ENCODE measurements at places on chromosomes 6 and 20. TPM values are rescaled to one million over a fixed set of nuclear protein-coding genes. Genes with fewer than 3 reads are reported as not detected.
A peak's percentile ranks its signal among the peaks of the same experiment; 100 is the strongest.

The CCN6 gene
- 0.58 TPM for total RNA-seq

- DNase-seq = peak; percentile 44
Measured at GRCh38 chr6:111764238-111765175, 108.7 kb downstream of the FYN start.

DNA sequence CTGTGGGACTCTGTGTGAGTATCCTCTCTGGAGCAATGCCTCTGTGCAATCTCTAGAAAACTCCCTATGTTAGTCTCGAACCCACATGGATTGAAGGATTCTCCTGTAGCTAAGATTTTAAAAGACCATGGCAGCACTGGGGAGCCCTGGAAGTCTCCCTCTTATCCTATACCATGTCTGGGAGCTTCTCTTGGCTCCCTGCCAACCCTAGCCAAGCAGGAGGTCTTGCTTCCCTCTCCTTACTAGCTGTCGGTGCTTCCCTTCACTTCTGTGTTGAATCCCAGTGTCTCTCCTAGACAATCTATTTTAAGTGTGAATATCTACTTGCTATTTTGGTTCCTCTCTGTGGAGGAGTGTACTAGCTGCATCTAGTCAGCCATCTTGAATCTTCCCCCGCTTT lies 118.8 kb upstream of the NRN1 start:
- DNase-seq = no peak

- peak; percentile 71 for DNase-seq
Measured at GRCh38 chr6:53484476-53485280, 60.2 kb downstream of the GCLC start.

- DNase-seq = no peak
Measured at GRCh38 chr6:38873001-38873400, 157.9 kb downstream of the DNAH8 start.

DNA sequence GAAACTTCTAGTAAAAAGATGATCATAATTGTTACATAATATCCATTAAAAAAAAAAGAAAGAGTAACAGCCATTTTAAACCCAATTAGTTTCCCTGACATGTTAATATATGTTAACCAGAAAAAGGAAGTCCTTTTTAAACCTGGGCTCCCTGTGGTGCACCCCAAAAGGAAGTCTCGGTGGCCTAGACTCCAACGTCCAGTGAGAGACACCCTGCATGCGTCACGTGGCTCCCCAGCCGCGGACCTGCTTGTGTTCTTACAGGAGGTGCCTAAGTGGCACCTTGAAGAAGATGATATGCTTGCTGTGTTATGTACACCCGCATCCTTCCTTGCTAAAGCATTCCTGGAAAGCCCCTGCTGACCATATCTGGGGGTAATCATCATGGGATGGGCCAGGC lies 50.1 kb downstream of the FOXC1 start:
- no peak for DNase-seq

- DNase-seq = no peak
Measured at GRCh38 chr6:16438718-16439591, 200.6 kb downstream of the GMPR start.

The SIM1 gene
- not detected for total RNA-seq

DNA sequence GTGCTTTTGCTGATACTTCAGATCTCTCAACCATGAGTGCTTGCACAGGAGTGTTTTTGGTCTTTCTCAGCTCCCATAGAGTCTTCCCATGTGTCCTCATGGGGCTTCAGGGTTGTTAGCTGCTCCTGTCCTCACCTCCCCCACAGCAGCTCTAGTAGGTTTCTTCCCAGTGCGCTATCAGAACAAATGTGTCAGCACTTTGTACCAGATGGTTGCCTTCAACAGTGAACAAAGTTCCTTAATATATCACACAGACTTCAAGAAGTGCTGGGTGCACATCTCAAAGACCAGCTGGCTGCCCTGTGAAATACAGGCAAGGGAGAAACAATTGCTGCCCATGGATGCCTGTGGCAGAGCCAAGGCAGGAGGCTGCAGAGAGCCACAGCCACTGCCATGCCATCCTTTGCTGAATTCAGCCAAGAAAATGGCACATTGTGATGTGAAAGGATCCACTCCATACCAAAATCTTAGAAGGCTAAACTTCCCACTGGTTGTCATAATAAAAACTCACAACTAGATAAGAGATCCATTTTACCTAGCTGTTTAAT lies 471.3 kb downstream of the C6orf118 start:
- no peak for DNase-seq

GRCh38 chr20:31680286-31681127 lies 42.2 kb downstream of the BCL2L1 start:
- no peak for DNase-seq

DNA sequence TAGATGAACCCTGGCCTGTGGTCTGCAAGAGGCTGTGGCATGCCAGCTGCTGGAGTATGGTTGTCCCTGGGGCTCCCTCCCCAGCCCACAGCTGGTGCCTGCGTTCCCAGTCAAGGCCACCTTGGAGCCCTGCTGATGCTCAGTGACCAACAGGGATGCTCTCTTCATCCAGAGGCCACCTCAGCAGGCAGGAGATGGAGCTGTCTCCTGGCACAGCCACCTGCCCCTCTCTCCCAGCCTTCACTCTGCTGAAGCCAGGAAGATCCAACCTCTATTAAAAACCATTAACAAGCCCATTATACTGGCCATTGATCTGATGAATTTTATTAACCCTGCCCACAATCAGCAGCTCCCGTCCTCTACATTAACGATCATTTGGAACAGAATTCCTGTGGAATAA lies 40.4 kb downstream of the ADTRP start:
- DNase-seq = no peak

GRCh38 chr6:31110825-31111582 lies 1.4 kb downstream of the C6orf15 start:
- no peak for DNase-seq

The SEMG1 gene
- not detected for total RNA-seq

- no peak for DNase-seq
Measured at GRCh38 chr6:105859457-105859856, 226.7 kb upstream of the PRDM1 start.

DNA sequence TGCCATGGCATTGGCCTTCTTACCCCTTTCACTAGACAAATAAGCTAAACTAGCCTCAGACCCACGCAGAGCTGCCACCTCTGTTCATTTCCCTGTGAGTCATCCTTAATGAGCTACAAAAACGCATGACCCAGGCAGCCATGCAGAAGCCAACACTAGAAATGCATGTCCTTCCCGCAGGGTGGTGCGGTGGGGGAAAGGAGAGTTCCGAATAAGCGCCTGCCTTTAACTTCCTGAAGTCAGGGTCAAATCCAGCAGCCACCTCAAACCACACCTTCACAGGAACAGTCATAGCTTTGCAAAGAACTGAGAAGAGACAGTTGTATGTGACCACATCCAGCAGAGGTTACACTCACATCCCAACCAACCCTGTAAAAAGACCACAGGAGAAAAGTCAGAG lies 40.4 kb downstream of the IRF4 start:
- DNase-seq = no peak

The TSBP1 gene
- total RNA-seq = not detected

DNA sequence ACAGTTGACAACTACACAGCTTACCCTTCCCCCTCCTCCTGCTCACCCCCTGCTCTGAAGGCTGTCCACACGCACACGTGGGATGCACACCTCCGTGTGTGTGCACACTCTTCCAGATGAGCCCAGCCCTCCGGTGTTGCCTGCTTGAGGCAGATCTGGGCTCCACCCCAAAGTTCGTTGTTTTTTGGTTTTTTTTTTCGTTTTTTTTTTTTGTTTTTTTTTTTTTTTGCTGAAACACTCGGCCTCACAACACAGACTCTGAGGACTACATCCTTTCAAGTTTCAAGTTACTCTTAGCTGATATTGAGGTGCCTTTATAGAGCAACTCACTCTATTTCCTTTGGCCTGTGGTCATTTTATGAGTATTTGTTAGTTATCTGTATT lies 88.2 kb downstream of the RREB1 start:
- no peak for DNase-seq

- no peak for DNase-seq
Measured at GRCh38 chr20:59850018-59850641, 83.3 kb downstream of the SYCP2 start.

DNA sequence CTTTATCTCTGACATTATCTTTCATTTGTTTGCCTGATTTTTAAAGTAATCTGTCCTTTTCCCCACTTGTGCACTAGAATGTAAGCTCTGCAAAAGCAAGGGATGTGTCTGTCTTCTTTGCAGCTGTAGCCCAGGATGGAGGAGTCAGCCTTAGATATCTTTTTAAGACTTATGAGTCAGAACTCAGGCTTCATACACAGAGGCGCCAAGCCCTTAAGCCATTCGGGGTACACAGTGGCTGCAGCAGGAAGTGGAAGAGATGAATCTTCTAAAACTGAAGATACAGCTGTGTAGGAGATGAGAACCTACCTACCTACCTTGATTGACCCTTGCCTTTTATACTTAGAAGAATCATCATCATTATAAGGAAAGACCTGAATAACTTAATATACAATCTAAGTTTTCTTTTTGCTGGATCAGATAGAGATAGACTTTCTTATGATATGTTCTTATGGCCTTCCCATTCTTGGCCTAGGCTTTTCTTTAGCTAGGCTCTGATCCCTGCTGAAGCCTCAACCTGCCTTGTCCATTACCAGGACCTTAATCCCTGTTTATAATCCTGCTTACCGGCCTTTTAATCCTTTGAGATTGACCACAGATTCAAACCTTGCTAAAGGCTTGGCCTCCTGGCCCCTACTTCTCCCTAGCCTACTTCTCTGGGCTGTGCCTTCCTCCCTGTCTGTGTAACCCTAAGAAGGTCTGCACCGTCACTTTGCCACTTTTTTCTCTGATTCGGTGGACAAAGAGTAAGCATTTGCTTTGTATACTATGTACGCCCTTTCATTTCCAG lies 304.5 kb downstream of the PRL start:
- DNase-seq = no peak

- DNase-seq = no peak
Measured at GRCh38 chr6:34349211-34349610, 43.3 kb downstream of the NUDT3 start.

The PPP2R5D gene
- total RNA-seq = 37.0 TPM

The PRICKLE4 gene
- total RNA-seq = not detected

GRCh38 chr6:45423824-45424450 lies 46.2 kb upstream of the SUPT3H start:
- DNase-seq = no peak

The PTGIS gene
- 1.6 TPM for total RNA-seq

Measured in activated T-cell treated with anti-CD3 and anti-CD28 coated beads, Interleukin-2, amount 50 U/mL, for 4 hours (primary cell).